DMS79 (cell line): ENCODE measurements at places on chromosomes 7 and 10.

- no peak for DNase-seq
Observed at GRCh38 chr10:123655751-123656150, 10.4 kb upstream of the GPR26 start.

GRCh38 chr10:47450442-47450841 is 33.5 kb downstream of the ANXA8 start:
- no peak for DNase-seq

GRCh38 chr10:22704942-22705341 is 9.4 kb downstream of the PIP4K2A start:
- DNase-seq, result no peak

GRCh38 chr10:71278691-71279588 is 40.1 kb upstream of the SLC29A3 start:
- no peak for DNase-seq

- DNase-seq, result no peak
Observed at GRCh38 chr10:131772441-131772840, 128.4 kb upstream of the PPP2R2D start.

DNA sequence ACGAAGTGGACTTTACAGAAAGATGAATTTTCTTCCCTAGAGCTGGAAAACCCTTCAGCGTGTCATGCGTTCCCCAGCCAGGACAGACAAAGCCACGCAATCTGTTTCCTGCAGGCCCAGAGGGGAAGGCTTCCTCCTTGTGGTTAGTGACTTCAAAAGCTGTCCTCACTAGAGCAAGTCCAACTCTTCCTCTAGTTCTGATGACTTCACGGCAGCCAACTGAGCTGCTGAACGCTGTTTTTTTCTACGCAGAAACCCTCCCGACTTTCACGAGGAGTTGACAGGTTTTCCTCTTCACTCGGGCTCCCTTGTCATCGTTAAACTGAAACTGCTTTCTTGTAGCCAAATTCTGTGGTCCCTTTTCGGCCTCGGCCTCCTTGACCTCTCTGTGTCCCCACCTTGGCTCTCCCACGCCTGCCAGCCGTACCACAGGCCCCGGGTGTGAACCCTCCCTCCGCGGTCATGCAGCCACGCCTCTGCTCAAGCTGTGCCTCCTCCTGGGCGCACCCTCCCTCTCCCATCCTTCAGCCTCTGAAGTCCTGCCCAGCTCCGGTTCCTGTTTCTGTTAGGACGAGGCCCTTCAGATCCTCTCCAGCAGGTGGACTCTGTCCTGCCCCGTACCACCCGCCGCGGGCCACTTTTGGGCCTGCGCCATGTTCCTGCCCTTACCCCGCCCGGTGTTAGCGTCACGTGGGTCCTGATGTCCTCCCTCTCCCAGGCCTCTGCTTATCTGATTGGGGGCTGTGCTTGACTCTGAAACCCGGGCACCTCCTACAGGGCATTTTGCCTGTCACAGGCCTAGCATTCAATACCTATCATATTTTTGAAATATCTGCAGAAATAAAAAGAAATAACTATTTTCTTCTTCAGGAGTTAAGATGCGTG is 39.3 kb downstream of the CUX1 start:
- peak; percentile 89 for DNase-seq

DNA sequence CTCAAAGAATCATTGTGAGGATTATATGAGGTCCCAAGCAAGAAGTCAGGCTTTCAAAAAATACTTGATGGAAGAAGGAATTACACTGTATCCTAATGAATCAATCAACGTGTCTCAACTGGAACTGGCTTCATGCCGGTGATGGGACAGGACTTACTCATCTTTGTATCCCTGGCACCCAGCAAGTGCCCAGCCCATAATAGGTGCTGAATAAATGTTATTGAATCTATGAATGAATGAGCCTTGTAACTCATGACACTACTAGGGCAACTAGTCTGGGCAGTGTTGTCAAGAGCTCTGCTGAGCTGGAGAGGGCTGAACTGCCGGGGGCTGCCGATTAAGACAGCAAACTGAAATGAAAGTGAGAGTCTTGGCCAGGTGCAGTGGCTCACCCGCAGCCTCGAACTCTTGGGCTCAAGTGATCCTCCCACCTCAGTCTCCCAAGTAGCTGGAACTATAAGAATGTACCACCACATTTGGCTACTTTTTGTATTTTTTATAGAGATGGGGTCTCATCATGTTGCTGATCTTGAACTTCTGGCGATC is 87.2 kb upstream of the KIF5B start:
- no peak for DNase-seq

DNA sequence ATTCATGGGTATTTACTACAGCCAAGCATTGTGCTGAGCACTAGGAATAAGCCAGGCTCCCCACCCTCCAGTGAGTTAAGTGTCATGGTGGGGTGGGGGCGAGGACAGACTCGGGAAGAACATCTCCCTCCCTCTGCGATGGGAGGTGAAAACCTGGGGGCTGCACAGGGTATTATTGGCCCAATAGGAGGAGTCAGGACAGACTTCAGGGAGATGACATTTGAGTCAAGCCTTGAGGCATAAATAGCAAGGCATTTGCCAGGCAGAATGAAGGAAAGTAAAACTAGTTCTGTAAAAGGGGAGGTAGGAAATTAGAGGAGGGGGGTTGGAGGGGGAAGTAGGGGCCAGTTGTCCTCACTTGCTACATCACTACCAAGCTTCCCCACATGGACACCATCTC is 18.9 kb downstream of the NKX2-3 start:
- no peak for DNase-seq

- DNase-seq, result no peak
Observed at GRCh38 chr10:99775850-99776249, 6.6 kb upstream of the ABCC2 start.

- no peak for DNase-seq
Observed at GRCh38 chr10:18293536-18294510, 153.6 kb downstream of the CACNB2 start.

DNA sequence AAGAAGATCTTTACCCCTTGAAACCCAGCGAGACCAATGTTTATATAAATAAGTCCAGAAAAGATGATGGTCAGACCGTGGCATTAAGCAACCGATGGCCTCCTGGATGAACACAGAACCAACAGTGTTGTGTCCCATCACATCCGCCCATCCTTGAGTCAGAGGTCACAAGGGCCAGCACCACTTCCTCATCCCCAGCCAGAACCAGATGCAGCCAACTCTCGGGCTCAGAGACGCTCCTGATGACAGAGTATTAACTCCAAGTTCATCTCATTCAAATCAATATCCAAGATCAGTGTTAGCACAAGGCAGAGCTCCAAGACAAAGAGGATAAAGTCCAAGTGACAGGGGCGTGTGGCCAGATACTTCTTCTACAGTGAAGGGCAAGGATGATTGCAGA is 63.5 kb downstream of the FAM53B start:
- DNase-seq, result no peak

- no peak for DNase-seq
Observed at GRCh38 chr10:97689559-97690020, 2.5 kb upstream of the AVPI1 start.

DNA sequence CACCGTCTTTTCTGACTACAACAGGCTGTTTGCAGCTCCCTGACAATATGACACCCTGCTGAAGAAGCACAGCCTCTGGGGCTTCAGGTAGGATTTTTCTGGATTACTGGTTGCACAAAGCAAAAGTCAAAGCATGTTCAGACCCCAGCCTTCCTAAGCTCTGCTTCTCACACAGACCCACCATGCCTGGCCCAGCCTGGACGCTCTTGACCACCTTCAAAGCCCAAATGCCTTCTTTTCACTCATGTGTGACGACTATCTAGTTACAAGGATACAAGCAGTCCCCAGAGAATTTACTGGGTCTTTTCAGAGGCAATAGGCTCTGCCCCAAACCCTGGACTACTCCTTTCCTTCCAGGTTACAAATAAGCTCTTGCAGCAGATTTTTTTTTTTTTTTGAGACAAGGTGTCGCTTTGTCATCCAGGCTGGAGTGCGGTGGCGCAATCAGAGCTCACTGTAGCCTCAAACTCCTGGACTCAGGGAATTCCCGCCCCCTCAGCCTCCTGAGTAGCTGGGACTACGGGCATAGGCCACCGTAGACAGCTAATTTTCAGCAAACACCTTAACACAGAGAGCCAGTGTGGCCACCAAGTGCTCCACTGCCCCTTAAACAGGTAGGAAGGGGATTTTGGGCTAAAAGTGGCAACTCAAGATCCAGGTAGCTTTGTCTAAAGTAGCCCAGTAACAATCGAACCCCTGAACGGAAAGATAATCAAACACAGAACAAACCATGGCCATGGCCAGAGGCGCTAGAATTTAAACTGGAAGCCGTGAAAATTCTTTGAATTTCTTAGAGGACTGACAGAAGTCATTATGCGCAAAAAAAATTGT is 16.2 kb downstream of the SVIL start:
- DNase-seq, result no peak

DNA sequence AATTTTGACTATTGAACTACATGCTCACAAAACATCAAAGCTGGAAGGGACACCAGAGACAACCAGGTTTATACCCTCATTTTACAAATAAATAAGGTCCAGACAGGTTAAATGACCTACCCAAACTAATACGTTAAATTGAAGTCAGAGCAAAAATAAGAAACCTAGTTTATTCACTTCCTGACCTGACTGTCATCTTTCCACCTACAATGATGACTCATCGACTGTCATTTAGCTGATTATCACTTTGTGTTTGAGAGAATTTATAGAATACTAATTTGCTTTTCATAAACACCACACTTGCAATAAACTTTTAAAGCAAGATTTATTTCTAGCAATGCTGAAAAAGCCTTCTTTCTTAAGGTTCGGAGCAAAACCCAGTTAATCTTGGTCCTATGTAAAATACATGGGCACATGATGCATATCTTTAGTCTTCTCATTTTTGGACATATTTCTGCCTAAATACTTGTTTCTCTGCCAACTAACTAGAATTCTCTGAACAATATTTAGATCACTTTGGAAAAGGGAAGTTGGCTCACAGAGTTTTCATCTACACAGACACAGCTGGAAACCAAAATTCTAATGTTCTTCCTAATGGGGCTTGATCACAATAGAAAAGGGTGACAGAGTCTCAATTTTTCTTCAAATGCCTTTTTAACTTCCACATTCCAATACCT is 16.7 kb upstream of the LRRN3 start:
- no peak for DNase-seq

DNA sequence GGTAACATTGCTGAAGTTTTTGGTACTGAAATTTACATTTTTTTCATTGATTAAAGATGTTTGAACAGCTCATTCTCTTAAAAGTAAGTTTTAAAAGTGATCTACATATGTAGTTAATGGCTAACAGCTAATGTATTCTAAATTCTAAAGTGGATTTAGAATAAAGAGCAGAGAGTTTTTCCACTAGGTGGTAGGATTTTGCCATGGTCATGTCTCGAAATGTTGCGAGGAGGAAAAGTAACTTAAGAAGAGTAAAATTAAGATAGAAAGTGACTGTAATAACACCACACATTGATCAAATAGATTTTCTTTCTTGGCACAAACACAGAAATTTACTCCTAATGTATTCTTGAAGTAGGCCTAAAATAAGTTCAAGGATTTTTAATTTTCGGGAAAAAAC is 19.8 kb downstream of the LSMEM1 start:
- no peak for DNase-seq

GRCh38 chr7:80635533-80635932 is 2.9 kb upstream of the CD36 start:
- DNase-seq, result no peak

GRCh38 chr7:140475747-140476333 is 3.5 kb downstream of the MKRN1 start:
- peak; percentile 19 for DNase-seq

GRCh38 chr10:120022357-120022756 is 129.8 kb downstream of the SEC23IP start:
- no peak for DNase-seq

DNA sequence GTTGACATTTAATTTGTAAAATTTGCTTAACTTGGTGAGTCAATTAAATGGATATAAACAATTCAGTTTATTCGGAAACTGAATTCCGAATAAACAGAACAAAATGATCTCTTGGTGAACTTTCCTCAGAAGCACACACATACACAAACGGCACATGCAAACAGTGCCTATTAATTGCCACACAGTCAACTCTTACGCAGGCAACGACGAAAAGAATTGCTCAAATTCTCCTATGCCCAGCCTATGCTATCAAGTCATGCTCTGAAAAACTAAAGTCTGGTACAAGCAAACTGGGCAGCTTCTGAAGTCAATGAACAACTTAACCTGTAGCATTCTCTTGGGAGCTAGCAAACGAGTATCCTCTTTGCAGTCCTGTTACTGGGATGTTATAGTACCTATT is 38.8 kb upstream of the ASL start:
- DNase-seq, result no peak

DNA sequence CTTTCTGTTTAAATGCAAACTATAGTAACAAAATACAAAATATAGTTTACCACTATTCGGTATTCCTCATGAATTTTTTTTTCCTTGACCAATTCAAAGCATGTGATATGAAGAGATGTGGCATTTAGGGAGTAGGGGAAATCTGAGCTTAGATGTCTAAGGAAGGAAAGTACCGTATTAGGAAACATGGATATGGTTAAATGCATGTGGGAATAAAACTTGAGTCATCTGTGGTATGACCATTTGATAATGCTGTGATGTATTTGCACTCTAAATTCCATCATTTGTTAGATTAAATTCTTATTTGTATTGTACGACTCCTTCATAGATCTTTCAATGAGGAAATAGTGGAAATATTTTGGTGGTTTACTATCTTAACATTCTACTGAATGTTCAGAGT is 19.7 kb downstream of the AHR start:
- DNase-seq, result no peak

DNA sequence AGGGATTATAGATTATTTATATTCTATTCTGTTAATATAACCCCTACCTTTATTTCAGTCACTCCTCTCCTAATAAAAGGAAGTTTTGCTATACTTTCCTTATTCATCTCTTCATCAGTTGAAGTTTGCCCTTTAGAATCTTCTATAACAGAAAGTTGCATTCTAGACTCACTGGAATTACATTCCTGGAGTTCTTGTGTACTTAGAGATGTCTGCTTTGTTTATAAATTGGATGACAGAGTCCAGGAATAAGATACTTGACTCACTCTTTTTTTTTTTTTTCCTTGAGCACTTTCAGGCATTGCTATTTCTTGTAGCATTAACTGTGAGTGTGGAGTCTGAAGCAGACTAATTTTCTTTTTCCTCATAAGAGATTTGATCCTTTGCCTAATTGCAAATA is 640.8 kb downstream of the XPNPEP1 start:
- no peak for DNase-seq

GRCh38 chr10:104639590-104640338 is 1.3 kb upstream of the SORCS3 start:
- no peak for DNase-seq
